ENCODE measurements at places on chromosomes 6 and 20.

DNA sequence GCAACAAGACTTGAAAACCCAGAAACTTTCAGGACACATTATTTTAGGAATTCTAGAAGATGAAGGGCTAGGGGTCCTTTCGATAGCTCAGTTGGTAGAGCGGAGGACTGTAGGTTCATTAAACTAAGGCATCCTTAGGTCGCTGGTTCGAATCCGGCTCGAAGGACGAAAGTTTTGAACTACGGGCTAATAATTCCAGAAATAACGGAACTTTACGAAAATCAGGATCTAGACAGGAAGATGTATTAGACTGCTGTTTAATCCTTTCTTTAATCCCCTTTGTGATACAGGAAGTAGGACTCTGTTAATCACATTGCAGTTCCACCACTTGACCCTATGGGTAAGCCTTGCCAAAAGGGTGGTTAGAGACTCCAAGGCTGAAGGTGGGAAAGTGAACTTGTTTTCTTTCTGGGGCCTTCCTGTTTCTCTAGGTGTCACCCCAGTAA is 21.2 kb upstream of the ABT1 start:
- no peak for DNase-seq

- DNase-seq, result no peak
These were observed 505.8 kb upstream of the MARCKS start for GRCh38 chr6:113351173-113351834.

DNA sequence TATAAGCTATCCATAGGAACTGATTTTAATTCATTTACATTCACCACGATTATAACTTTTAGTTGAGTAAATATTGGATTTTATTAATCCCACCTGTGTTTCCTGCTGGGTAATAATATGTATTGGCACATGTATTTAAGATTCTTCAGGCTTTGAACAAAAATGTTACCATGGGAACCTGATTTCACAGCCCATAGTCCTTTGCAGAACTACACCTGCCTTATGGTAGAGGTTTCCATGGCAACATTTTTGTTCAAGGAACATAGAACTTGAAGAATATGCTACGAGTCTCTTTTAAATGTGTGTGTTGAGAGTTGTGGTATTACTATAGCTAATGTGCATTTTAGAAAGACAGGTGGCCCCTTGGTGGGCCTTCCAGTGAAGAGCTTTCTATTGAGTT is 317.4 kb downstream of the SAMD5 start:
- no peak for DNase-seq

GRCh38 chr20:32522776-32523612 is 62.1 kb downstream of the NOL4L start:
- peak; percentile 36 for DNase-seq

DNA sequence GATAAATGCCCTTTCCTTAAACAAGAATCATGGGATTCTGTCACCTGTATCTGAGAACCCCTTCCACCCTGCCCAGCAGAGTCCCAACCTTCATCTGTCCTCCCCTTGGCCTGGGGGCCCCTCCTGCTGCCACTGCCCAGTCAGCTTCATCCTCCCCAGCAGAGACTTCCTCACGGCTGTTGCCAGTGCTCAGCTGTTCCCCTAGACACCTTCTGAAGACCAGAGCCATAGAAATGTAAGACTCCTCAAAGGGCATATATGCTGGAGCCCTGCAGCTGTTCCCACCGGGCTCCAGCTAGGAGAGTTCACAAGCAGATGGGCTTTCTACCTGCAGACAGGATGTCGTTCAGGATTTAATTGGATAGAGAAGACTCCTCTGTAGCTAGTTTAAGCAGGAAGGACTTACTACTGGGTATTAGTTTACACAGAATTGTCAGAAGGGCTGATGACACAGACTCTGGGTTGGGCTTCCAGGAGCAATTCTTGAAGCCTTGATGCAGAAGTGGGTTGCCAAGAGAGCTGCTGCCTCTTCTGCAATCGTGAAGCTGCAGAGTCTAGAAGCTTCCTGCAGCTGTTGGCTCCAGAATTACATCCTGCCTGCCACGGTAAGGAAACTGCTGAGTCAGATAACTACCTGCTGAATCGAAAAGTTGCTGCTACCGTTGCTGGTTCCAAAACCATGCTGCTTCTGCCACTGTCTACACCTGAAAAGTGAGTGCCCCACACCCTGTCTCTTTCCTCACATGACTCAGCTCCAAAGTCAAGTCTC is 57.1 kb upstream of the MLN start:
- peak; percentile 24 for DNase-seq

DNA sequence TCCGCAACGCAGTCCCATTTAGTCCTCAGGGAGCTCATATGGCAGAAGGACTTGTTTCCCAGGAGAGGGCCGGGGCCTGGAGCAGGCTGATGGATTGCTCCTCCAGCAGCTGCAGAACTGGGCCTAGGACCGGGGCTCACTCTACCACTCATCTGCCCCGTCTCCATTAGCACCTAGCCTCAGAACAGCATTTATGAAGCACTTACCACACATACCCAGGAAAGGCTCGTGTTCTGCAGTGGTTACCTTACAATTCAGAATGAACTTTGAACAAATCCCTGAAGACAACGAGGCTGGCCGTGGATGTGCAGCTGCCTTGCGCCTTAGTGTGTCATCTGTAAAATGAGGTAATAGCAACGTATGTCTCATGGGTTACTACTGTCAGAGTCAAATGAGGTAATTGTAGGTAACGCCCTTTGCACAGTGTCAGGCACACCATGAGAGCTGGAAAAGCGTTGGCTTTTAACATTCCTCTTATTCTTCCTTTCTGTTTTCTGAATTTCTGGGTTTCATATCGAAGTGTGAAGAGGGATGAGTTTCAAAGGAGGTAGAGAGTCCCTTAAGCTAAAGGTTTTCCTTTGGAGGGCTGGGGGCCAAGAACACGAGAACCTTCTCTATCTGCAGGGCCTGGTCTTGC is 46.3 kb upstream of the CD93 start:
- no peak for DNase-seq

GRCh38 chr6:89566930-89567629 is 71.5 kb downstream of the LYRM2 start:
- peak; percentile 37 for DNase-seq

- DNase-seq, result no peak
These were observed 129.3 kb upstream of the CD93 start for GRCh38 chr20:23215344-23215995.

- DNase-seq, result no peak
These were observed 345.9 kb downstream of the TAF4 start for GRCh38 chr20:61719691-61720347.

- DNase-seq, result no peak
These were observed 179.0 kb upstream of the FOXA2 start for GRCh38 chr20:22763257-22763906.

GRCh38 chr20:59138114-59138748 is 25.4 kb upstream of the ZNF831 start:
- no peak for DNase-seq

- DNase-seq, result no peak
These were observed 15.7 kb downstream of the ADISSP start for GRCh38 chr20:3751675-3752385.

- no peak for DNase-seq
These were observed 46.4 kb downstream of the ARHGAP18 start for GRCh38 chr6:129663531-129663930.

DNA sequence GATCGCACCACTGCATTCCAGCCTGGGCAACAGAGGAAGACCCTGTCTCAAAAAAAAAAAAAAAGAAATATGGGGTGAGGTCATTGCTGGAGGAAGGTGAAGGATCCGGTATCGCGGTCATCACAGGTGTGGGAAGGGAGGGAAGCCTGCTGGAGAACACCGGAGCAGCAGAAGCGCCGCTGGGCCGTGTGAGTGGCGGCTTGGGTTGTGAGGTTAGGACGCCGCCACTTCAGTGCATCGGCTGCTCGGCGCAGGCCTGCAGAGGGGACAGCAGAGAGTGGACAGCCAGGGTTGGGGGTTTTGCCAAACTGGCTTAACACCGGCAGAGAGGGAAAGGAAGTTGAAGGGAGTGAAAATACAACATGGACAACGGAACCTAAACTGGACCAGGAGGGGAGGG is 5.4 kb downstream of the TLDC2 start:
- no peak for DNase-seq

DNA sequence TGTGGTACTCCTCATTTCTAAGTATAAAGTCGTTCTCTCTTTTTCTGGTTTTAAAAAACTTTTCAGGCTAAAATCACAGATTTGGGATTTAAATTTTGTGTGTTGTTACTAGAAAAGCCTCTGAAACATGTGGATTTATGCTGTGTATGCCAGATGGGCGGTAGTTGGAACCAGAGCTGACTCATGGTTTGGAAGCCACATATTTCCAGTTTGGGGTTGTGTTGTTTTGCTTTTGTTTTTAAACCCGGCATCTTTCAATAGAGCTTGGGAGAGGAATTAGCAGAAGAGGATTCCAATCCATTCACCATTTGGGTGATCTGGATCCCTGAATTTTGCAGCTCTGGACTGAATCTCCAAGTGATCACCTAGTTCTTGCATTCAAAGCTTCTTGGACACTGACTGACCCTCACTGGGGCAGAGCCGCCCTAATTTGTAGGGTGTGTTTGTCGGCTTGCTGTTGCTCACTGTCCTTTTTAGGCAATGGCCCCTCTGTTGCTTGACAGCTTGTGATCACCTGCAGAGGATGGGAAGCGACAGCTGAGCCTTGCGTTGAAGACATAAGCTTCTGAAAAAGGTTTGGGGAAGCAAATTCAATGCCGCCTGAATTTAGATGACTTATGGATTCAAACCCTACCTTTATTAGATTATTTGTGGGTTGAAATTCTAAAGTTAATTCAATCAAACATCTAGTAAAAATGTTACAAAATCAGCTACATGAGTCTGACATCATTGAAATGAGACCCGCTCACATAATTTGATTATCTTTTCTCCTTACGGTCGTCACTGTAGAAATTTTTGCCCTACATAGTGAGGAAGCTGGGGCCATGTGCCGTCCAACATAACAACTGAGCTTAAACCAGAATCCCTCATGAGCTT is 79.9 kb upstream of the CD83 start:
- DNase-seq, result no peak

- no peak for DNase-seq
These were observed 214.3 kb downstream of the OGFRL1 start for GRCh38 chr6:71502956-71503355.

- DNase-seq, result no peak
These were observed 8.7 kb downstream of the PLCG1 start for GRCh38 chr20:41145821-41146620.

- no peak for DNase-seq
These were observed 129.5 kb upstream of the SSTR4 start for GRCh38 chr20:22905658-22906057.

DNA sequence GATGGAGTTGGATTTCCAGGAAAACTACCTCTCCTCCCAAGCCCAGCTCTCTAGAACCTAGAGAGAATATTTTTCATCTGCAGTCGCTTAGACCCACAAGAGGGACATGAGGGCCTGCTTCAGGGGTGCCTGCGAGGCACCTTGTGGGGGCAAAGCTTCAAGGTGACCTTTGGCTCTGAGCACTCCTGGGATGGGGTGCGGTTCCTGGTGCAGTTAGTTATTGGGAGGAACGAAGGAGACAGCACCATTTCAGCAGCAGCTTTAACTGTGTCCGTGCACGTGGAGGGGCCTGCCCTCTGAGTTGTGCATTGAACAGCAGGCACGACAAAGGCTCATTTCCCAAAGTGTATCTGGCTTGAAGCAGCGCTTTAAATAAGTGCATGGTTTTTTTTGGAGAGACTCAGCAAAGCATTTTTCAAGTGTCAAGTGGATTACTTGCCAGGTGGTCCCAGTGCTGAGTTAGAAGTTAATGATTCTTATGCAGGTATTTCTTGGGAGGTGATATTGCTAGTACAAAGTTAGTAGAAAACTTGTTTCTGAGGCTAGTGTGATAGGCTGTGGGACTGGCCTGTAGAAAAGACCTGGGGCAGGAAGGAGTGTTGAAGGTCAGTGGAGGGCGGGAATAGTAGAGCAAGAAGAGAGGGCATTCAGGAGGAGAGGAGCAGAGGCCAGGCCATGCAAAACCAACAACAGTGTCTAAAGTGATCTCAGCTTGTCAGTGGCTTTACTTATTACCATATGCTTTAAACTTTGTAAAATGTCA is 3.8 kb downstream of the IGF2R start:
- DNase-seq, result no peak

GRCh38 chr20:64112691-64113443 is 5.5 kb upstream of the NPBWR2 start:
- DNase-seq, result no peak

- DNase-seq, result no peak
These were observed 94.5 kb upstream of the MARCKS start for GRCh38 chr6:113762641-113763040.

- no peak for DNase-seq
These were observed 4.0 kb upstream of the UBD start for GRCh38 chr6:29563435-29563965.

- DNase-seq, result no peak
These were observed 49.8 kb upstream of the SSTR4 start for GRCh38 chr20:22985239-22985778.

DNA sequence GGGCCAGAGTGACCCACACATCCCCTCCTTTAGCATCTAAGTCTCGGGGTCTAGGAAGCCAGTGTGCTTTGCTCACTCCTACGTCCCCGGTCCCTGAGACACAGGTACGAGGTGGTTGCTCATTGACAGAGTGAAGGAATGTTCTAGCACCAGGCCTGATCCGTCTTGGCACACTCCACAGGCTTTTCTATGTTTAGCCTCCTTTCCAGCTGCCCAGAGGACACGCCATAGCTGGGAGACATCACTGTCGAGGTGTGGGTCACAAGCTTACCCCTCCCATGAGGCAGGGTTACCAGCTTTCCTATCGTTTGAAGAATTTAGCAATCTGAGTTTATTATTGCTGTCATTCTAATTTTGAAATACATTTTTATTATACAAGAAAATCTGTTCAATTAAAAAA is 30.4 kb upstream of the IER3 start:
- DNase-seq, result no peak

DNA sequence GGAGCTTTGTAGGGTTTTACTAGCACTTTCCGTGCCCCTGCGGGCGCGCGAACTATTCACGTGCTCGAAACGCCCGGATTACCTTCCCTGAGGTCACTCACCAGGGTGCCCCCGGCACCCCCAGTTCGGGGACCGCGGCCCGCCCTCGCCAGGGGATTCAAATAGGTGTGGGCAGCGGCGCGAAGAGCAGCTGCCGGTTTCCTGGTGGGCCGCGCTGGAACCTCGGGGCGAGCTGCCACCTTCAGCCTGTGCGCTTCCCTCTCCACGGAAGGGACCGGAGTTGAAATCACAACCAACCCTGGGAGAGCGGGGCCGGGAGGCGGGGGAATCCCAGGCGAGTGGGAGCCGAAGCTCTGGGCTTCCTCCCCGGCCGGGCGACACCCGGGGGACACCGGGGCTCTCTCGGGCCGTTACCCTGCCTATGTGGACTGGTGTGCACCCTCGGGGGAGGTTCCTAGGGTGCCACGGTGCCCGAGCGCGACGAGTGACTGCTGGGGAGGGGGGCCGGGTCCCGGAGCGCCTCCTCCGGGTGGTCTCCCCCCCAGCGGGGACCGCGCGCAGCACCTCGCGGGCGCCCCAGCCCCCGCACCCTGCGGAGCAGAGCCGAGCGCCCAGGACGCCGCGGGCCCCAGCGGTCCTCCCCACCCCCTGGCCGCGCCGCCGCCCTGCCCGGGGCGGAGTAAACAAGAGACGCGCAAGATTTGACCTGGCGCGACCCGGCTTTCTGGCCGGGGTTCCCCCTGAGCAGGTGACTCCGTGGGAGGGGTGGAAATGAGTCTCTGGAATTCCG is 2.1 kb upstream of the HIVEP2 start:
- peak; percentile 16 for DNase-seq

- DNase-seq, result no peak
These were observed 48.9 kb downstream of the RNASET2 start for GRCh38 chr6:166907373-166907841.

GRCh38 chr6:35665573-35665972 is 23.1 kb downstream of the FKBP5 start:
- DNase-seq, result no peak
